ENCODE measurements at places on chromosomes 3 and 15.

GRCh38 chr3:1953536-1953935, 145.1 kb upstream of the CNTN4 start:
- DNase-seq, result no peak

GRCh38 chr3:150830094-150830681, 67.2 kb upstream of the SIAH2 start:
- DNase-seq, result peak; percentile 27

- DNase-seq, result no peak
Observed at GRCh38 chr3:112744106-112744505, 102.6 kb downstream of the CD200R1L start.

GRCh38 chr3:25485673-25486072, 57.6 kb downstream of the RARB start:
- DNase-seq, result no peak

GRCh38 chr3:190326930-190327329, 4.7 kb upstream of the CLDN1 start:
- DNase-seq, result no peak

DNA sequence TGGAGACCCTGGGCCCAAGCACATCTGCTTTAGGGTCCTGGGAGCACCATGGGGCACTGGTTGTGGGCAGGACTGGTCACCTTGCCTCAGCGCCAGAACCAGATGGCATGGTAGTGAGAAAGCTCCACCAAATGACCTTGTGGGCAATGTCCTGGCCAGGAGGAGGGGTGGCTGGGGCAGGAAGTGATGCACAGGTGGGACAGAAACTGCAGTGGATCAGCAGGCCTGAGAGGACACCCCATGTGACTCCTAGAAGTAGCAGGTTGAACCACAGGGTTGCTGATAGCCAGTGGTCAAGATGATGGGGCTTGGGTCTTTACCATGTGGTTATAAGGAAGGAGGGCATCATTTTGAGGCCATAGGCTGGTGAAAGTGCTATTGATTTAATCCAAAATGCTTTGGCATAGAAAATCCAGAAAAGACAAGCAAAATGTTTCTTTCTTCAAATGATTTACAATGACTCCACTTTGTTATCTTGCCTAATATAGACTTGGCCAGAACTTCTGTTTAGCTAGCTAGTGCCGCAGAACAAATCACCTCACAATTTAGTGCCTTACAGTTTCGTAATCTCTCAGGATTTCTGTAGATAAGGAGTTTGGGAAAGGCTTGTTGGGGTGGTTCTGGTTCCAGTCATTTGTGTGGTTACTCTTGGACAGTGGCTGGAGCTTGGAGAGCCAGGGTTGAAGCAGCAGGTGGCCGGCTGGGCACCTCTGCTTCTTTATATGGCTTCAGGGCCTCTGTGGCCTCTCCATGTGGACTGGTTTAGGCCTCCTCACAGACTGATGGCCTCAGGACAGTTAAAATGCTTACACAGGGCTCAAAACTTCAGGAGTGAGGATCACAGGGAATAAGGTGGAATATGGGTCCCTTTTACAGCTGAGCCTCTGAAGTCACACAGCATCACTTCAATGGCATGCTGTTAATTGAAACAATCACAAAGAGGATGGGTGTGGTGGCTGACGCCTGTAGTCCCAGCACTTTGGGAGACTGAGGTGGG, 27.5 kb downstream of the TMEM158 start:
- DNase-seq, result no peak

DNA sequence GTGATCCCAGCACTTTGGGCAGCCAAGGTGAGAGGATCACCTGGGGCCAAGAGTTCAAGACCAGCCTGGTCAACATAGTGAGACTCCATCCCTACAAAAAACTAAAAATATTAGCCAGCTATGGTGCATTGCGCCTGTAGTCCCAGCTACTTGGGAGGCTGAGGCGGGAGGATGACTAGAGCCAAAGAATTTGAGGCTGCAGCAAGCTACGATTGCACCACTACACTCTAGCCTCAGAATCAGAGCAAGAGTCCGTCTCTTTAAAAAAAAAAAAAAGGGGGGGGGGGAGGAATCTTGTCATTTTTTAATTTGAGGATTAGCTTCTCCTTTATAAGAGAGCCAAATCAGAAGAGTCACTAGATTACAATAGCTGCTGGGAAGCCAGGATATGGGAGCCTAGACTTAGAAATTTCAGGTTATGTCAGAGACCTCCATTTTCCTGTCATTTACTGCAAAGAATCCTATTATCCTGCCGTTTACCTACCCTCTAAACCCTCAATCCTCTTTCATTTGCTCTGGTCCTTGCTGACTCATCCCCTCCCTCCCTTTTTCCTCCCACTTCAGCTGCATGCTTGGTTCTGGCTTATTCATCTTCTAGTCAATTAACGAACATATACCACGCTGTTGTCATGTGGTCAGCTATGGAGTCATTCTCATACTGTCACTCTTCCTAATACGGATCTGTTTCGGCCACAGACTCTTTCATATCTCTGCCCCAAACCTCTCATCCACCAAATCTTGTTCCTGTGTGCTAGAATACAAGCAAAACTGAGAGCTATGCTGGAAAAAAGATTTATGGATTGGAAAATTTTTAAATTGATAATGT, 83.8 kb upstream of the PPIB start:
- peak; percentile 71 for DNase-seq

GRCh38 chr15:85751291-85752123, 43.2 kb downstream of the KLHL25 start:
- no peak for DNase-seq

DNA sequence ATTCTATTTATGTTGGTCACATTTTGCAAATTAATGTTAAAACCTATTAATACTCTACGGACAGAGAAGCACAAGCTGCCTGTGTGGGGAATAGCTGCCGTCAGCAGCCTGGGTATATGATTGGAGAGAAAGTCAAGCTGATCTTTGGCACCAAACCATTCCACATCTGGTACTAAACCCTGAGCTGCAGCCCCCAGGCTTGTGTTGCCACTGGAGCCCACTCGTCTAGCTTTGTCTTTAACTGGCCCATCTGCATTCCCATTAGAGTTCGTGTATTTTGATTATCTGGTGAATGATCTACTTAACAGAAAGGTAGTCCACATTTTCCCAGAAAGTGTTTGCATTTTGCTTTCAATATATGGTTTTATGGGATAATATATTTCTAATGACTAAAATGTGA, 5.4 kb downstream of the NDUFB4 start:
- no peak for DNase-seq

Measured in activated CD4-positive, alpha-beta T cell treated with anti-CD3 and anti-CD28 coated beads for 48 hours (primary cell).